ENCODE measurements at places on chromosomes 5 and 9.

DNA sequence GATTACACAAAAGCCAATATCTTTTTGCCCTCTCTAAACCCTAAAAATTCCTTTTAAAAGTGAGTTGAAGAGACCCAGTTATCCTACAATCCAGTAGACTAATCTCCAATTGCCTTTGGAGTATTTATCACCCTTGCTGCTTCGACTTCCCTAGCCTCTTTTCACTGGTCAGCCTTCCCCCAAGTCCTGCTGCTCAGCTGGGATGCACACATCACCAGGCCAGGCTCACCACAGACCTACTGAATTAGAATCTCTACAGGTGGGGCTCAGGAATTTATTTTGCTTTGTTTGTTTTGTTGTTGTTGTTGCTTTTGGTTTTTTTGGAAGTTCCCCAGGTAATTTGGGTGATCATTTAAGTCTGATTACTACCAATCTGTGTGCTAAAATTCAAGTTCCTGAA lies 11.6 kb upstream of the FOXD1 start:
- no peak for DNase-seq

DNA sequence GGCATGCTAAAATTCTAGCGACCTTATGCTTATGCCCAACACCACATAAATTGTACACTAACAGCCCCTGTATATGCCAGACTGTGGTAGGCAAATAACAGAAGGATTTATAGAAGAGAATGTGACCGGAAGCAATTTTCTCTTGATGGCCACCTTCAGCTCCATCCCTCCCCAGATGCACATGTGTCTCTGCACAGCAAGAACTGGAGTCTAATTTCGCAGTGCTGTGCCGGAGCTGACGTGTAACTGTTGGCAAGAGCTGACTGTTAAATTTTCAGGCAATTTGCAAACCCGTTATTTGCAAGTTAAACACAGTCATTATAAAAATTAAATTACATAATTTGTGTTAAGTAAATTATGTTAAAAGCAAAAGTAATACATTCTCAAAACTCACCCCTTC lies 48.4 kb downstream of the PCA3 start:
- no peak for DNase-seq

DNA sequence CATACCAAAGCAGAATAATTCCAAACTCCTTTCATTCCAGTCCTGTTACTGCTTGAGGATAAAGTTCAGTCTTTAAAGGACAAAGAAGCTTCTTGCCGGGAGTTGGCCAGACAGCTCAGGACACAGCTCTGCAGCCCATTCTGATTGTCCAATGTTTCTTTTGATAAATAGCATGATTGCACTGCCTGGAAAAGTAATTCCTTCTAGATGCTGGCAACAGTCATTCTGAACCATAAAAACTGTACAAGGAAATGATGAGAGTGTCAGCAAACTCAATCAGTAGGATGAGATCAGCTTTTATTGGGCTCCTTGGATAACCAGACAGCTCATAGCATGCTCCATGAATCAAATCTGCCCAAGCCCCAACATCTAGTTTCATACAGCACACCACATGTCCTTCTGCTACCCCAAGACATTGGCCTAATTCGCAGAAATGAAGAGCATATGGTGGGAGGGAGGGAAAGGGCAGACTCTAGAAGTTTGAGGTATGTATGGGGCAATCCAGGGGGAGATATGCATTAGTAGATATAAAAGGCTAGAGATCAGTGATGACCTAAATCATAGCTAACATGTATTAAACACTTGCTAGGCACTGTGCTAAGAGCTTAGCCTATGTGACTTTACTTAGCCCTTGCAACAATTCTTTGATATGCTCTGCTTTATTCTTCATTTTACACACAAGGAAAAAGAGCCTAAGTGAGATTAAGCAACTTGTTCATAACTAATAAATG lies 219.9 kb upstream of the NREP start:
- DNase-seq = no peak

DNA sequence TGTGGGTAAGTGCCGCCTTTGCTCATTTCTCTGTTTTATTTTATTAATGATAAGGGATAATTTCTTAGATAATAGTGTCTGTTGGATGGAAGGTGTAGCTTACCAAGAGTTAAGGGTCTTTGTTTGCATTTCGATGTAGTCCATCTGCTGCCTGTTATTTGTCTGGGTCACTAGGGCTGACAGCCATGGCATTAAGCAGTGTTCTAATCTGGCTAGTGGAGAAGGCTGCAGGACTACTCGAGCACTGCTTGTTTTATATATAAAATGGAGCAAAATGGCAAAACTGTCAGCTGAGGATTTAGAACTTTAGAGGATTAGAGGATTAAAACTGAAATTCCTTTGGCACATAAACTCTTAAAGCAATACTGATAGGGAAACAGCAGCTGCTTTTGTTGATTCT lies 67.5 kb downstream of the C7 start:
- no peak for DNase-seq

GRCh38 chr5:119418606-119419100 lies 33.6 kb upstream of the HSD17B4 start:
- no peak for DNase-seq

DNA sequence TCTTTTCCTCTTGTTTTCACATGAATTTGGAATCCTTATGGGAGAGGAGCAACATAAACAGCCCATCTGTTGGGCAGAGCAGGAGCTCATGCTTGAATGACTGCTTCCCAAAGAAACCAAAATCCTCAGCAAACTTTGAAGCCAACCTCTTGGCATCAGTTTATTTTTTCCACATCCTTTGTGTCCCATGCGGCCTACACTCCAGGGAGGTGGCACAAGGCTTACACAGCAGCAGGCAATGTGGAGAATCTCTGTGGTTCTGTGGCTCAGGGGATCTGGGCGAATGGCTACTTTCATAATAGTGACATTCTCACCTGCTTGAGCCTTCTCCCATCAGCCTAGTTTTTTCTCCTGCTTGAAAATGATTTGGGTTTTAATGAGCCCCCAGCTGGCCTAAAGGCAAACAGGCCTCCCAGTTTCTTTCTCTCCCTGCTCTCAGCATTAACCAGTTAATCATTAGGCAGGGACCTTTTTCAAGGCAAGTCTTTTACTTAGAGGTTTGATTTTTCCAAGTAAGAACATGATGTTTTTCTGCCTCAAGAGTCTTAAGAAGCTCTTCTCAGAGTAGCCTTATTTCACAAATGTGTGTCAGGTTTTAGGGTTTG lies 370.3 kb downstream of the ARHGEF28 start:
- no peak for DNase-seq

DNA sequence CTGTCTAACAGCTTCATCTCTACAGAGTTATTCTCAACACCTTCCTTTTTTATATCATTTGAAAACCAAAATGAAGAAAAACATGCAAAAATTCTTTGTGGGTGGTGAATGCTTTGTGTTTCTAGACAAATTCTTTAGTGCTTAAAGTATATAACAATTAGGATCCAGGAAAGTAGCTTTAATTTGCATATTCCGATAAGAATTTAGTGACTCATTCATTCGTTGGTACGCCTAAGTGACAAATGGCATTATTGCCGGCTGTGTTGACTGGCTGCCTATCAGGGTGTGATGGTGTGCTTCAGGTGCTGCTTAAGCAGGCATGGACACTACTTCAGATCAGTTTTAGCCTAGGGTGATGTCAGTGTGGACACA lies 35.2 kb downstream of the LMNB1 start:
- DNase-seq = no peak

DNA sequence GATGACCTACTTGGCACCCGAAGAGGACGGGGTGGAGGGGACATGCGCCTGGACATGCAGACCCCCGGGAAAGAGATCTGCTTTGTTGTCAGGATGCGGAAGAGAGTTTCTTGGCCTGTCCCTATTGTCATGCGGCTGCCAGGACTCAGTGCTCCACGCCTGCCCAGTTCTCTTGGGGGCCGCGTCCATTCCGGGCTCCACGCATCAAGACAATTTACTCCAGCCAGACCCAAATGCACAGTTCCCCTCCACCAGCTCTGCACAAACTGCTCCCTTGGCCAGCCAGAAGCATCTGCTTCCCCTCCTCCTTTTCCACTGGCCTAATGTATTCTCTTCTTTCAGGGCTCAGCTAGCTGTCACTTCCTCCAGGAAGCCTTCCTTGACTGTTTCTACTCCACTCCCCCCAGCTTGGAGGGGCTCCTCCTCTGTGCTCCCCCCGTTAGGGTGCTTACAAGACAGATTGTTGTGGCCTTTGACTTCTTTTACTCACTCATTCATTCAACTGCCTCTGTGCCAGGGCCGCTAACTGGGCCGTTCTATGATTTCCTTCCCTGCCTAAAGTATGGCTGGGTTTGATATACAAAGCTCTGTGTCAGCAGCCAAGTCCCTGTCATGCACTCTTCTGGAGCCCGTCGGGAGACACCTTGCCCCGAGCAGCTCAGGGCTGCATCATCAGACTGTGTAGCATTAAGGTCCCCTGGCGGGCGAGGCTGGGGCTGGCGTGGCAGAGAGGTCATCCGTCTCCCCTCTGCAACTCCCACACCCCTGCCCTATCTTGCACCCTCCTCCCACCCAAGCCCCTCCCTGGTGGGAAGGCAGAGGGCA lies 6.6 kb downstream of the FIBCD1 start:
- no peak for DNase-seq

- DNase-seq = no peak
Measured at GRCh38 chr9:133404454-133405002, 13.3 kb downstream of the REXO4 start.

- no peak for DNase-seq
Measured at GRCh38 chr9:89408628-89409101, 89.2 kb downstream of the SEMA4D start.

DNA sequence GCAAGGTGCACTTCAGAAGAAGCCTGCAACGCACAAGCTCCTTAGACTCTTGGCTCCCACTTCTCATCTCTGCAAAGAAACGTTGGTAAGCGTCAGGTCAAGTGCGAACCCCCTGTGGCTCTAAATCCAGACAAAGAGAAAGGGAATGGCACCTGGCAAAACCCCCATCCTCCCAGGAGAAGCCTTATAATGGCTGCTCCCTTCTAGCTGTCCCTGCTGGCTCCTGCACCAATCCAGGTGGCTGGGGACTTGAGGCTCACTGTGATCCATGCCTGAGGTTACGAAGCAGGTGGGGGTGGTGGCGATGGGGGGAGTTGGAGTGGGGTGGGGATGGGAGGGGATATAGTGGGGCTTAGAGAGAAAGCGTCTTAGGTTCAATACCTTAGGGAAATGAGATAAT lies 272.8 kb downstream of the DENND1A start:
- DNase-seq = no peak

GRCh38 chr9:33129886-33130881 lies 37.0 kb downstream of the B4GALT1 start:
- DNase-seq = no peak

DNA sequence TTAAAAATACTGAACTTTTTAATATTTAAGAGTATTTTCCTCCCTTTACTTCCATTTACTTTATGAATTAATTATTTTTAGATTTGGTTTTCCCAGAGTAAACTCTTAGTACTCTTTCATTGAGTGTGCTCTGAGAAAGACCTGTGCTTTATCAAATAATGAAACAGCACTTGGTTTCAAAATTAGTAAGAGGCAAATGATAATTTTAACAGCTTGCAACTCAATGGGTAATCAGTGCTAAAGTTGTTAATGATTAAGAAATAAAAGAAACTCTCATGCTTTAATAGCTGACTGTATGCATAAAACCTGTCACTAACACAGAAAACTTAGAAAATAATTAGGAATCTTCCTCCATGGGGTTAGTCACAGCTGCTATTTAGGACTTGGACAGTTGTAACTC lies 244.4 kb downstream of the RFX3 start:
- no peak for DNase-seq

DNA sequence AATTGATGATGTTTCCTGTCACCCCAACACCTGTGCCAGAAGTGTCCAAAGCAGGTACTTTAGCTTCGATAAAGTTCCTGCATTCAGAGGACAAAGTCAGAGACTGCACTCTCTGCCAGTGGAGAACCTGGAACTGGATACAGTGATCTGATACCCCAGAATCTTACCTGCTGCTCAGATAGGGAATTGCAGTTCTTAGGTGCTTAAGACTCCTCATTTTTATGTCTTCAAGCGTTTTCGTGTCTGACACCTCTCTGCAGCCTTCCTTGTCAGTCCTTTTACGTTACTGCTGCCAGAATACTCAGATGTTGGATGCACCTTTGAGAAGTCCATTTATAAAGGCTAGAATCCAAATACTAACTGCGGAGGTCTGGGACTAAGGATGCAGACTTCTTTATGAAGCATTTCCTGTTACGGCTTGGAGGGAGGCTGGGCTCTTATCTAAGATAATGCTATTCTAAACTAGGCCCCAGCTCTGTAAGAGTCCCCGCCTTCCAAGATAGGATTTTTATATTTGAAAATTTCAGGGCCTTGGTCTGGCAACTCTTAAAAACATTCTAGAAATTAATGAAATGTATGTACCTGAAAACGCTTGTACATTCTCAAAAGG lies 1.9 kb downstream of the ISOC1 start:
- no peak for DNase-seq

All from activated CD4-positive, CD25-positive, alpha-beta regulatory T cell treated with anti-CD3 and anti-CD28 coated beads, Interleukin-2, amount 50 U/mL, for 16 hours (primary cell).